ENCODE measurements at places on chromosomes 3 and 15. TPM values are rescaled to one million over a fixed set of nuclear protein-coding genes. Genes with fewer than 3 reads are reported as not detected.

The FEZF2 gene
- polyA plus RNA-seq: 0.06 TPM

The TOP2B gene
- polyA plus RNA-seq: 15.7 TPM

DNA sequence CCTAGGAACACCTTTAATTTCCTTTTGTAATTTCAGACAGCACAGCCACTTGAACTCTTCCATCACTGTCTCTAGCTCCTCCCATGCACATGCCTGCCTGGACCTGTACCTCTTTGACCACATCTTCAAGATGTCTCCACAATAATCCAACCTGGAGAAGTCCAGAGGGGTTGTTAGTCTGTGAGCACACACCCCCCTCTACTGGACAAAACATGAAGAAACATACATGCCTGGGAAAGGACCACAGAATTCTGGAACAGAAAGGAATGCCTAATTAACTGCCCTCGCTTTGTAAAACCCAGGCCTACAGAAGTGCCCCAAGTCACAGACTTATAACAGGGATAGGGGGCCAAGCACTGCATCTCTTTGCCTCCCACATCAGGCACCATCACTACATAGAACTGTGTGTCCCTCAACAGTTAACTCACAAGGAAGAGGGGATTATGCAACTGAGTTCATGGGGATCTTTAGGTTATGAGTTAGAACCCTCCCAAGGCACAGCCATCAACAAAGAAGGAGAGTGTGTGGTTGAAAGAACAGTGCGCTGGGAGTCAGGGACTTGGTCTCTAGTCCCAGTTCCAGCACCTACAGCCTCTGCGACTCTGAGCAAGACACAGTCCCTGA, 61.7 kb downstream of the FMN1 start:
- no peak for DNase-seq

DNA sequence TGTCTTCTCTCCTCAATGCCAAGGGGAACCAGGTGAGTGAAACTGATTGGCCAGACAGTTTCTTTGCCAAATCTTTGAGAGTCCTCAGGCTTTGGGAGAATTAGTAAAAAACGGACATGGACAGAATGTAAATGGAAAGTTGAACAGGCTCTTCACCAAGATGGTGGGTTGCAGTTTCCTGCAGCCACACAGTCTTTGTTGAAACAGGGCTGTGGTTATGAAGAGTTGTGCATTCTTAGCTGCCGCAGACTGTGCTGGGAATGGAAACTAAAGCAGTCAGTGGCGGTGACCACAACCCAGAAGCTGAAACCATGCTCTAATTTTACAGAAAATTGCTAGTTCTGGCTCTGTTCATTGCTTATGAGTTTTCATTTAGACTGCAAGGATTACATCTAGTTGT, 42.1 kb upstream of the TASOR start:
- no peak for DNase-seq

DNA sequence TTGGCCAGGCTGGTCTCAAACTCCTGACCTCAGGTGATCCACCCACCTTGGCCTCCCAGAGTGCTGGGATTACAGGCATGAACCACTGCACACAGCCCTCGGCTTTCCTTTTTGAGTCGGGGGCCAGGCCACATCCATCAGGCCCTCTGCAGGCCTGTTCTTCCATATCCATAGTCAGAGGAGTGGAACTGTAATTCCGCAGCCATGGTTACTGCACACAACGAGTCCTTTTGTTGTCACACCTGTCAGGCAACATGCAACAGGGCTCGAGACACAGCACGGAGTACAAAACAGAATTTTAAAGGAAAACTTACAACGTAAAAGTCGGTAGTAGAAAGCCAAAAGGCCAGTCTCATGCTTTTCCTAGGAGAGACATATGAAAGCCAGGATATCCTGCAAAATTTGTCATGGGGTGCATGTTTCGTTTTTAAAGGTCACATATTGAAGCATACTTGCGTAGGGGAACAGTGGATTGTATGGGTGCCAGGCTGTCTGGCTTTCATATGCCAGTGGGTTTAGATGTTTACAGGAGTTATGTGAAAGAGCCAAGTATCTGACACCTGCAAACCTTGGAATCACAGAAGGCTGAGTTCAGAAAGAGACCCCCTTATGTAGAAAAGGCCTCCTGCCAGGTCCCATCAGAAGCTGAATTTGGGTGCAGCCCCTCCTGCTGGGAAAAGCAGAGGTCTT, 63.2 kb upstream of the LPP start:
- no peak for DNase-seq

The CHST13 gene
- polyA plus RNA-seq: 15.6 TPM

The NPAP1 gene
- polyA plus RNA-seq: 0.06 TPM

DNA sequence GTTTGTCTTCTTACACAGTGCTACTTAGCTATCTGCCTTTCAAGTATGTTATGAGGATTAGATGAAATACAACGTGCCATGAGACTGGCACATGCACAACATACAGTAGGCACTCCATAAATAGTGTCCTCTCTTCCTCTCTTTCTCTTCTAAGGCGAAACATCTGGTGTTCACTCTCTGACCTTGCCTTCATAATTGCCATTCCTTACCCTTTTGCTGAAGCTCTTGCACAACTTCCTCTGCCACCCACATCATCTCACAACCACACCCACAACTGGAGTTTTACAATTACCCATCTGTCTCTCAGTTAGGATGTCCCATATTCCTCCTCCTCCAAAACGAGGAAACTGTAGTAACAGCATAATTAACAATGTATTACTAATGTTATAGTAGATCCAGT, 26.4 kb upstream of the ACP3 start:
- no peak for DNase-seq

GRCh38 chr15:100853676-100854440, 25.8 kb upstream of the ALDH1A3 start:
- DNase-seq: no peak

- DNase-seq: no peak
Observed at GRCh38 chr15:40285151-40285550, 2.3 kb upstream of the ANKRD63 start.

DNA sequence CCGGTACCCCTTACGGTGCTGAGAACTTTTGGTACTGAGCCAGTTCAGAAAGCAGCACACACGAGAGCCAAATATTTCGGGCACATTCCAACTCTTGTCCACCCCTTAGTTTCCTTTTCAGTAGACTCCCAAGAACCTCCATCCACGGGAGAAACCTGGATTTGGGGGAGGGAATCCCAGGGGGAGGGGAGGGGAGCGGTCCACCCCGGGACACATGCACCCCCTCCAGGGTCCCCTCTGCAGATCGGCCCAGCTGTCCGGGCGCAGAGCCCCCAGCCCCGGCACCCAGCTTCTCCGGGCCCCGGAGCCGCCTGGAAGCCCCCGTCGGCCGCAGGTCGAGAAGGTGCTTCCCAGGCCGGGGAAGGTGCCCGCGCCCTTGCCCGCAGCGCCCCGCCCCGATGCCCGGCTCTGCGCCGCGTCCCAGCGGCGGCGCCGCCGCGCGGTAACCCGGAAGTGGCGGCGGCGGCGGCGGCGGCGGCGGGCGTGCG, 455 bp upstream of the ABHD17C start:
- DNase-seq: no peak

DNA sequence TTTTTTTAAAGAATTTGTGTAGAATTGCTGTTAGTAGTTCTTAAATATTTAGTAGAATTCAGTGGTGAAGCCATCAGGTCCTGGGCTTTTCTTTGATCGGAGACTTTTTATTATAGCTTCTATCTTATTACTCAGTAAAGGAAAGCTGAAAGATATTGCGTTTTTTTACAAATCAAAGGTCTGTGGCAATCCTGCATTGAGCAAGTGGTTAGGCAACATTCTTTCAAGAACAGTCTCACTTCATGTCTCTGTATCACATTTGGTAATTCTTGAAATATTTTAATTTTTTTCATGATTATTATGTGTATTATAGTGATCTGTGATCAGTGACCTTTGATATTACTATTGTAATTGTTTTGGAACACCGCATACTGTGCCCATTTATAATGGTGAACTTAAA, 140.8 kb downstream of the UNC13C start:
- DNase-seq: no peak

The SQOR gene
- 0.20 TPM for polyA plus RNA-seq

Data from H1 (cell line).